ENCODE measurements at places on chromosomes 1 and 21.

GRCh38 chr1:64890699-64891447, 75.5 kb downstream of the JAK1 start:
- no peak for DNase-seq

DNA sequence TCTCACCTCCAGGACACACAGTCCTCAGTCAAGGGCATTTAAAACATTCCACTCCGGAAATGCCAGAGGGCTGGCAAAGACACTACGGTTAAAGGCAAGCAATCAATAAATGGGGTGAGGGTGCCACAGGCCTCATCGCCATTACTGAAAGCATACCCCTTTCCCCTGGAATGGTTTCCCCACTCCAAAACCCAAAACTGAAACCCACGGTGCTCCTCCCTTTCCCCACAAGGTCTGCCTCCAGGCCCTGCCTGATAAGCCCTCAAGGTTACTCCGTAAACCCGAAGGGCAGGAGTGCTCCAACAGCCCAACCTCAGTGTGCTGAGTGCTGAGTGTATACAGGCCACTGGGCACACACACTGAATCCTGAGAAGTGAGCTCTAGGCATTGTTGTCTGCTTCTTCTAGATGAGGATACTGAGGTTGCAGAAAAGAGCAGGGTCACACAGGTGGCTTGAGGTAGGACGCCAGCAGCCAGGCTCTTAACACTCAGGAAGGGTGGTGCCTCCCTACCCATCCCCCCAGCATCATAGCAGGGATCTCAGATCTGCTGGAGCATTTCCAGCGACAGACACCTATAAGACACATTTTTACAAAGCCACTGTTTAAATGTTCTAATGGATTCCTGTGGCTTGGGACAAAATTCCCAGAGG, 29.0 kb downstream of the SSBP3 start:
- DNase-seq, result no peak

DNA sequence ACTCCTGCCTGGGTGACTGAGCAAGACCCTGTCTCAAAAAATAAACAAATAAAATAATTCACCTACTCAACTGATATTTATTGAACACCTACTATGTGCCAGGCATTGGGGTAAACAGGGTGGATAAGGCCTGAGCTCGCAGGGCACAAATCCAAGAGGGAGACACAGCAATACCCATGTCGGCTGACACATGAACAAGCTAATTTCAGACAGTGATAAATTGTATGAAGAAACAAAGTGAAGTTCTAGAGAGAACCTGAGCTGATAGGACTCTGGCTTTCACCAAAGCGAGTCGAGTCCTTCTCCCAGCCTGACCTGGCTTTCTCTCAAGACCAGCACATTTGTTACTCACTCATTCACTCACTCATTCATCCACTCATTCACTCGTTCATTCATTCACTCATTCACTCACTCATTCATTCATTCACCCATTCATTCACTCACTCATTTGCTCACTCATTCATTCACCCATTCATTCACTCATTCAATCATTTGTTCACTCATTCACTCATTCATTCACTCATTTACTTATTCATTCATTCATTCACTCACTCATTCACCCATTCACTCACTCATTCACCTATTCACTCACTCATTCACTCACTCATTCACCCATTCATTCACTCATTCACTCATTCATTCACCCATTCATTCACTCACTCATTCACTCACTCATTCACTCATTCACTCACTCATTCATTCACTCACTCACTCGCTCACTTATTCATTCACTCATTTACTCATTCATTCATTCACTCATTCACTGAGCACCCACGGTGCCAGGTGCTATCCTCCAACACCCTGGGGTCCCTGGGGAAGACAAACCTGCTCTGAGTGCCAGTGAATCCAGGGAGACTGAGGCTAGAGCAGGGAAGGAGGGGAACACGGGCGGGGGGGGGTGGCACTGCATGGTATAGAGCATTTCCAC, 37.4 kb upstream of the CASZ1 start:
- DNase-seq, result no peak

DNA sequence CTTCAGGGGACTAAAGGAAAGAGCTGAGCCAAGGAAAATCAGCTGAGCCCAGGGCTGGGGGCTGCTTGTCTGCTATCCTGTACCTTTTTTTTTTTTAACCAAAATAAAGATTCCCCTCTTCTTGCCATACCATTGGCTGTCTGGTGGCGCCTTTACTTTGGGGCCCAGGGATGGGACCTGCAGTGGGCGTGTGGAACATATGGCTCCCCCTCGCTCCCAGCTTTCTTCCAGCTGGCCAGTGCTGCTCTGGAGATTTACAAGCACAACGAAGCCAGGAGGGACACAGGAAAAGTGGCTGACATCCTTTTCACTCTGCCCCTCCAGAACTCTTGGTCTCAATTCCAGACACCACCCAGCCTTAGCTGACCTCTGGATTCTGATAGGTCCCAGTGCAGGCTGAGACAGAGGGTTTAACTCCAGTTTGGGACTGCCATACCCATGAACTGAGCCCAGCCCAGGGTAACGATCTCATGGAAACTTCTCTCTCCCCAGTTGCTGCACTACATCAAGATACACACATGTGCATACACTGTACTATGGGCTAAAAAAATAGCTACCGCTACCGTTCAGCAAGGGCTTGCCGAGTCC, 5.4 kb upstream of the SFN start:
- no peak for DNase-seq

- DNase-seq, result no peak
Observed at GRCh38 chr1:195697130-195697529, 911.1 kb downstream of the KCNT2 start.

- DNase-seq, result no peak
Observed at GRCh38 chr1:168285521-168285790, 4.8 kb downstream of the TBX19 start.

DNA sequence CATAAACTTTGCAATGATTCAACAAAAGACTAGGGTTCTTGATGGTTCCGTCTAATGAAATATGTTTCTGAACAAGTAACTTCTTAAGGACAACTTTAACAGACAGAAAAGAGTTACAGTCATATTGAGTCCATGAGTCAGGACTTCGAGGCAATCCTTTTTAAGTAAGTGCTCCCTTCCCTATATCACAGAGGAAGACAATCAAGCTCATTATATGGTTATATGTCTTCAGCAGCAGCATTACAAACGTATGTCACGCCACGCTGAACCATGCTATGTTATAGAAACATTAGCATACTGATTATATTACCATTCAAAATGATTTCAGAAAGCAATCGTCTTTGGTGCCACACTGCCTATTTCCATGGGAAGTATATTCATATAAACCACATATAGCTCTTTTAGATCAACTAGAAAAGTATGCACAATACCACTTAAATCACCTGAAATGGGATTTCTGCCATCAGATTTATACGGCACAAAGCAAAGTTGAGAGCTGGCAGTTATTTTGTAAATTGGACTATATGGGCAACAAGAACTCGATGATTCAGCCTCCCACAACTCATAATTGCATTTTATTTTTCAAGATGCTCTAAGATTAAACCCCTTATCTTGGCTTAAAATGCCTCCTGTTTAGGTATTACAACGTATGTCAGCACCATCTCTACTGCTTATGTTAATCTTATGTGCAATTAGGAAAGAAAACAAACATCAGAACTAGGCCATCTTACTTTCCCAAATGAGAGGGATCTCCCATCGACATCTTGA, 111.3 kb upstream of the SAMSN1 start:
- DNase-seq, result no peak

GRCh38 chr1:41476807-41477361, 7.6 kb downstream of the EDN2 start:
- DNase-seq, result no peak

DNA sequence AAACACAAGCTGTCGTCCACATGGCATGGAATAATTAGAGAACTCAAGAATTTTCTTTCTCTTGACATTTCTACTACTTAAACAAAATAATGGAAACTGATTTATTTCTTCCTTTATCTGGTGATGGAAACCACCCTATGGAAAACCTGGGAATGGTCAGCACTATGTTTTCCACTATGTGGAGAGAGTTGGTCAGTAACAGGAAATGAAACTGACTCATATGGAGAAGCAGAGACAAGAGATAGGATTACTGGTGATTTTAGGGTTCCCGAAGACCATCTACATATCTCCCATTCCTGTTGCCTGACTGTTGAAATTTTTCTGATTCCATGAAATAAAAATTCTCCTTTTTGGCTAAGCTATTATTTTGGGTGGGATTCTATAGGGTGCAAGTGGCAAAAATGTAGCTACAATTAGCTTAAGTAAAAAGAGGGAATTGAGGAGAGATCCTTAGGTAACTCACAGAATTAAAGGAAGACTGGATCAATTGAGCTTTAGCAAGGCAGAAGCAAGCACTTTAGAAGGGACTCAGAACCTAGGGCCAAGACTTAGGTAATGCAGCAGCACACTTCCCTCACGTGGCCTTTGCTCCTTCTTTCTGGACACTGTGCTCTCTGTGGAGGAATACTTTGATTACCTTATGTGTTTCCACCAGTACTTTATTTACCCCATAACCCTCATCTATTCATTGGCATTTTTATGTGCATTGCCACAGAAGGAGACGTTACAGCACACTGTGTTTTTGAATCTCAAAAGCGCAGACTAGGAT, 89.6 kb downstream of the LEPR start:
- DNase-seq, result no peak

DNA sequence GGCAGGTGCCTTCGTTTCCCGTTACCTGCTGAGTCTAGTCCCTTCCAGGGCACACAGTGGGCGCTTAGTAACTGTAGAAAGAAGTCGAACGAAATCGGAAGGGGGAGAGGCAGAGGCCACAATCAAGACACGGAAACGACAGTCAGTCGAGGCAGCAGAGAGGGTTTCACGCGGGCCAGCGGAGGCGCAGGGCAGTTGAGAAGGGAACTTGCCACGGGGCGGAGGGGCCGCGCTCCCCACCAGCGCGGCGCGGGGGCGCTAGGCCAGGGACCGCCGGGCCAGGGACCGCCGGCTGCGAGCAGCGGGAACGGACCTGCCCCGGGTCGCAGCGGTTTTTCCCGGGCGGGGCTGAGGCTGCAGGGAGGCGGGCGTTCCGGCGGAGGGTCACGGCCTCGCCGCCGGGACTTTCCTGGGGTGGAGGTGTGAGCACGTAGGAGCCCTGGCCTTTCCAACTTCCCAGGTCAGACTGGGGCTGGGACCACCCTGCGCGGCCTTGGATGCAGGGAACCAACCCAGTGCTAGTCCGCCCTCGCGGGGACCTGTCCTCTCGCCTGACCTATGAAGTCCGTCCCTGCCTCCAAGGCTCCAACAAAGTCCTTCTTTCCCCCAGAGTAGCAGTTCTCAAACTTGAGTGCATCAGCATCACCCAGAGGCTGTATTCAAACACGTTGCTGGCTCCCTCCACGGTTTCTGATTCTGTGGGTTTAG, 150.1 kb upstream of the FGGY start:
- DNase-seq, result peak; percentile 11

DNA sequence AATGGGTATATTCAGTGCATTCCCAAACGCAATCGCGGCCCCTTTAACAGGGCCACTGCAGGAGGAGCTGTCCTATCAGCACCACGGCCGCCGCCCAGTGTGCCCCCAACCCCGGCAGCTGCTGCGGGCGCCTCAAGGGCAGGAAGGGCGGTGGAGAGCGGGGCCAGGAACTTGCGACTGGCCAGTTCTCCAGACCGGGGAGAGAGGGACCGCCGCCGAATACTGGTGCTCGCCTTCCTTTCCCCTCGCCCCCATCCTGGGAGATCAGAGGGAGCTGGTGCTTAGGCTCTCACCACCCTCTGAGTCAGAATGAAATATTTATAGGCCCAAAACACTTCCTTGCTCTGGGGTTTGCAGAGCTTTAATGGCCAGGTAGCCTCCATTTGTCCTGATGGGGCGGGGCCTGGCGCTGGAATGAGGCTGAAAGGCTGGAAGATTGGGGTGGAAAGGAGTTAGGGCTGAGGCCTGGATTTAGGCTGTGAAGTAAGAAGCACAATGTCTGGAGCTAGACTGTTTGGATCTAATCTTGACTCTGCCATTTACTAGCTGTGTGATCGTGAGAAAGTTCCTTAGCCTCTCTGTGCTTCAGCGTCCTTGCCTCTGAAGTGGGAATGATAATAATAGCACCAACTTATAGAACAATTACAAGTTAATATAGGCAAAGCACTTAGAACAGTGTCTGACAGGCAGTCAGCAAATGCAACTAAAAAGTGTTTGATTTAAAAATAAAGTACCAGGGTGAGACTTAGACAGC, 75.5 kb downstream of the NAV1 start:
- no peak for DNase-seq
